Activated naive CD4-positive, alpha-beta T cell treated with Interleukin-2 at 50 U/mL for 16 hours (primary cell): ENCODE measurements at places on chromosomes 2 and 18.

DNA sequence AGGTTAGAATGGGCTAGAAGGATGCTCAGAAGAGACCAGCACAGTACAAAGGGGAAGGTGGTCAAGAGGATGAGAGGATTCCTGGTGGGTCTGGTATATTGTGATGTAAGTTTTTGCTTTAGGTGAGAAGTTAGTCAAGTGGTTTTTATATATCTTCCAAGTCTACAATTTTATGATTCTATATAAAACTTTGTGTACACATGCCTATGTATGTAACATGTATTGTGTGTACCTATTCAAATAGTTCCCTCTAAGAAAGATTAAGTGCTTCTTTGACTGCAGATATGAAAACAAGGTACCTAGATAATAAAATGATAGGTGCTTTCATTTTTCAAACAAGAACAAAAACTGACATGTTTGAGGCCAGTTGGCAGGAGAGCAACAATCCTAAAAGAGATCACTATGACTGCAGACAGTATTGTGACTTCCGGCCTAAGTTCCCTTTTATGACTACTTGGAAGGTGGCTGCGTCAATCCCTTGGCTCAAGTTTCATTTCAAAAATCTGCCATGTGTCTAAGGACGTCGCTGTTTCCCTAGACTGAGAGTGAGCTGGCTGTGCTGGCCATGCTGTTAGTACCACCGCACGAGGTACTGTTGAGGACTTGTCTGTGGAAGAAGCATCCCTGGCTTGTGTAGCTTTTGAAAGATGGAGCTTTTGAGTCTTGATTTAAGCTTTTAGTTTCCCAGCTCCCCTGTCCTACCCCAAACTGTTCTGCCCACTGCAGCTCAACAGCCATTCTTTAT is 123.1 kb downstream of the PRPF40A start:
- DNase-seq, result no peak

- DNase-seq, result no peak
Observed at GRCh38 chr2:26971911-26972786, 1.7 kb downstream of the MAPRE3 start.

DNA sequence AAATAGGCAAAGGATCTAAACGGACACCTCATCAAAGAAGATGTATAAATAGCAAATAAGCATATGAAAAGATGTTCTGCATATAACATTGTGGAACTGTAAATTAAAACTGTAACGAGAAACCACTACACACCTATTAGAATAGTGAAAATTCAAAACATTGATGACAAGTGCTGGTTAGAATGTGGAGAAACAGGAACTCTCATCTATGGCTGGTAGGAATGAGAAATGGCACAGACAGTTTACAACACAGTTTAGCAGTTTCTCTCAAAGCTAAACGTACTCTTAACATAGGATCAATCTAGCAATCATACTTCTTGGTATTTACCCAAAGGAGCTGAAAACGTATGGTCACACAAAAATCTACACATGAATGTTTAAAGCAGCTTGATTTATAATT is 126.2 kb downstream of the TRIB2 start:
- DNase-seq, result no peak

DNA sequence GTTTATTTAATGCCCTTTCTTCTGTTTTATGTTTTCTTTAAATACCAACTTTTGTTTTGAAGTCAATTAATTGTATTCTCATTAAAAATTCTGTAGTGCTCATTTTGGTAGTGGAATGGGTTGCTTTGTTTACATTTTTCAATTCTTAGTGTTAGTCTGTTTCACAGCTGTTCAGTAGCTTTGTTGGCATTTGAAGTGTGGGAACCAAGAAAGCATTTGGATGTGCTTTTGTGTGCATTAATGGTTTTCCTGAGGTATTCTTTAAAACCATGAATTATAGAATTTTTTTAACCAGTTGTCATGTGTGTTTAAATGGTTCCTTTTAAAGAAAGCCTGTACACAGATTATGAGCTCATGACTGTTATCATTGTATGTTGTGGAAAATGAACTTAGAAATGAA is 19.7 kb downstream of the MIB1 start:
- DNase-seq, result no peak

DNA sequence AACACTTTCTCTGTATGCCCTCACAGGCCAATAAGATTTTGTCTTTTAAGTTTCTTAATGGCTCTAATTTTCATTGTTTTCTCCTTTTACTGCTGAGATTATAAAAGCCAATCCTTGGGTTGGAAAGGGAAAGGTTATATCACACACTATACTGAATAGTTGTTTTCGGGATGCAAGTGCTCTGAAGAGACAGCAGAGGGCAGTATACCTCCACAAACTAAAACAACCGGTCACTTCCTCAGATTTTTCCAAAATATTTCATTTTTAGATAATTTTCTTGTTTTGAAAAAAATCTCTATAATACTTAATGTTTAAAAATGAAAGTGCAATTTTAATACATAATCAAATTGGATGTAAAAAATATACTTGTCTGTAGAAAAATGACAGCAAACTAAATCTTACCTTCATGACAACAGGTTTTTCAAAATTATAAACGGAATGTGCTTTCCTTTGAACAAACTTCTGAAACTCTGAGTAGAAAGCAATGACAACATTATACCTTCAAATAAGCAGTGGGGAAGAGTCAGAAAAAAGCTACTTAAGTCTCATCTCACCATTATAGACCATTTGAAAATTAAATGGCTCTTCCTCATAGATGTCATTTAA is 82.7 kb downstream of the ORC4 start:
- no peak for DNase-seq

DNA sequence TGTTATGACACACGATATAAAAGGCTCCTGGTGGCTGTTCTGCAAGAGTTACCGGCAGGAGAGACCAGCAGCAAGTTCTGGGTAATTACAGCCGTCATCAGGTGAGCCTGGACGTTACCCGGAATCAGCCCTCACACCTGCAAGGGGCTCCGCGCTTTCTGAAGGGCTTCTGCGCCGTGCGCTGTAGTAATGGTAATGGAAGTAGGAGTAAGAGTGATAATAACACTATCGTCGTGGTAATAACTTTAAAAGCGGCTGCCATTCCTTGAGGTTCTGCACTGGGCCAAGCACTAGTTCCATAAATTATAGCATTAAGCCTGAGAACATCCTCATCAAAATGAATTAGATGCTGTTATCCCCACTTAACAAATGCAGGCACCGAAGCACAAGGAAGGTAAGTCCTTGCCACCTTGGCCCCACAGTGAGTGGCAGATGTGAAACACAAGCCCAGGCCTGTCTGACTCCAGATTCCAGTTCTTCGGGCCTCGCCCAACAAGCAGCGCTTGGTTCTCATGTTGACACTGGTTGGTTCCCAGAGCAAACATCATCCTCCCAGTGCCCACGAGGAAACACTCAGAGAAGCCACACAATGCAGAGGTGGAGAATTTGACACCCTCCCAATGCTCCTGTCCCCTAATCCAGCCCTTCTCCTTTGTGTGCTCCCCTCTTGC is 205.2 kb downstream of the EIPR1 start:
- no peak for DNase-seq

GRCh38 chr2:193900292-193900691 is 1705.6 kb upstream of the TMEFF2 start:
- no peak for DNase-seq

- no peak for DNase-seq
Observed at GRCh38 chr18:51953521-51953920, 386.5 kb upstream of the DCC start.

- DNase-seq, result no peak
Observed at GRCh38 chr2:132479155-132479554, 62.5 kb downstream of the GPR39 start.

- DNase-seq, result no peak
Observed at GRCh38 chr2:143121957-143122356, 7.3 kb upstream of the ARHGAP15 start.

GRCh38 chr2:231397011-231397927 is 1.8 kb downstream of the B3GNT7 start:
- DNase-seq, result peak; percentile 47

DNA sequence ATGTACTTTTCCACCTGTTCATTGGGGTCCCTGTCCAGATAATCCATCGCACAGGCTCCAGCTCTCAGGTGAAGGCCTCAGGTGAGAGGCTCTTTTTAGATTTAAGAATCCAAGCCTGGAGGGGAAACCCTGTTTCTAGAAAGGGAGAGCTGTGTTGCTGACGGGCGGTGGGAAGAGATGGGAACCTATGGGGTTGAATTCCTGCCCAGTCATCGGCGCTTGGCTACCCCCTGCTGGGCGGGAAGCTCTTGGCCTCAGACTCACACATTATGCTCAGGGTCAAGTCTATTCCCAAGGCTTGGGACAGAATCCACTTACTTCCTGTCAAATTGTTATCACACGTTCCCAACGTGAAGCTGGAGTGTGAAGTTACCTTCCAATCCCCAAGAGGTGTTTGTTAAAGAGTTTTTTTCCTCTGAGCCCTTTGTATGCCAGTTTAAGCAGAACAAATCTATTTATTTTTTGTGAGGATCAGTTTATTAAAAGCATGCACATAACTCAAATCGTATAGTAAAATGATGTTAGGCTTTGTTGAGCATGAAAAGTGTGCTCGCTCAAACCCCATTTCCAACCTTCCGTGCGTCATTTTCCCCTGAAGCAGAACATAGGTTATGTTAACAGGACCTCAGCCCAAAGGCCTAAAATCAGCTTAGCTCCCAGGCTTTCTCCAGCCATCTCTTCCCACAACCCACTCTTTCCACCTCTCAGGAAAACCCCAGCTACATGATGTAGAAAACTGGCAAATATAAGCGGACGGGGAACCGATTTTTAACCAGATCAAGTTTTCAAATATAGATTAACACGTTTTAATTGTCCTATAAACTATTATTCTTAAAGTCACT is 181.7 kb upstream of the ETAA1 start:
- DNase-seq, result no peak

- no peak for DNase-seq
Observed at GRCh38 chr2:27973592-27973991, 83.1 kb downstream of the BABAM2 start.

DNA sequence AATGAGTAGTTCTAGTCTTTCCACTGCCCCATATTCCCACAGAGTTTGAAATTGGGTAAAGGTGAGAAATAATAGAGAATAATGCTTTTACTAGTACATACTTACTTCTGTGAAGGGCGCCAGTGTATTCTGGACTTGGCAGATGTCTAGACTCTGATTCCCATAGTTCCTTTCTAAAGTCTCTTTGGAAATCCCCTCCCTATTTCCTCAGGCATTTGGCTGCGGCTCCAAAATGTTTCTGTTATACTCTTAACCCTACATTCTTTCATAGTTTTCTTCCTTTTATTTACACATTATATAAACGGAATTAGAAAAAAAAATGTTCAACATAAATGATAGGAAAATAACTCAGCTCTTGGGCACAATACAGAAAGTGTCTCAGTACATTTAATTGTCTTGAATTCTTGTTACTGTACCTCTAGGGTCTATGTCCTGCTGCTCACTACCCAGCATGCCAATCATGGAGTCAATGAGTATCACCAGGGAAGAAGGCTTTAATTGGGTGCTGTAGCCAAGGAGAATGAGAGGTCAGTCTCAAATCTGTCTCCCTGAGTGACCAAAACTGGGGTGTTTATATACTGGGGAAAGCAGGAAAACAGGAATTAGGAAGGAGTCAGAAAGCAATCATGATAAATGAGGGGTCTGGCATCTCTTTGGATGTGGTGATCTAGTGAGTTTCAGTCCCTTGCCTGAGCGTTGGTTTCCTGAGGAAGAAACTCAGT is 147.8 kb upstream of the MMADHC start:
- DNase-seq, result no peak

DNA sequence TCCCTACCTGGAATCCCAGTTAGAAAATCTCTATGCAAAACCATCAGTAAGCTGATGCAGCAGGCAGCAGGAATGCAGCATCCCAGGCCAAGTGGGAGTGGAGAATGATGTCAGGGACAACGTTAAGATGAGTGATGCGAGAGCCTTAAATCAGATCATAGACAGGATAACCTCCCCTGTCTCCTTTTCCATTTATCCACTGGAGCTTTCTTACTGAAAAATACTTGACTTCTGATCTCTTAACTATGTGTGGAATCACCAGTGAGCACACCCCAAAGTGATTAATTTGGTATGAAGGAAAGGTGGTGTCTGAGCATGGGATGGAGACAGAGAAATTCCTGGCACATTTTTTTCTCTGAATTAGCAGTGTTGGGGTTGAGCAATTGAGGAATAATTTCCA is 98.0 kb downstream of the RND3 start:
- no peak for DNase-seq

- peak; percentile 32 for DNase-seq
Observed at GRCh38 chr2:105674859-105675541, 69.7 kb upstream of the NCK2 start.

- no peak for DNase-seq
Observed at GRCh38 chr2:209663139-209663538, 108.5 kb upstream of the UNC80 start.

DNA sequence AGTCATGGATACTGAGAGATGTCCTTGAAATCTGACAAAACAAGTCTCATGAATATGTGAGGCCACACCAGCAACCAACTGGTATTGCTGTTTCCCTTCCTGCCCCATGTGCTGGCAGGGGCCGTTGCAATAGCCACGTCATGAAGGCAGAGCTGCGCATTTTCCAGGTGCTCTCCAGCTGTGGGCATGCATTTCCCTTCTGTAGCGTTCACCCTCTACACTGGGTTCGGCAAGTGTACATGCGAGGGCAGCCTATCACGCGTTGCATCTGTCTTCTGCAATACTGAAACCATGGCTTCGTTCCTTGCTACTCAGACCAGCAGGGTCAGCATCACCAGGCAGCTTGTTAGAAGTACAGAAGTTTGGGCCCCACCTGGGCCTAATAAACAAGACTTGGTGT is 17.4 kb downstream of the ARL4C start:
- DNase-seq, result no peak

DNA sequence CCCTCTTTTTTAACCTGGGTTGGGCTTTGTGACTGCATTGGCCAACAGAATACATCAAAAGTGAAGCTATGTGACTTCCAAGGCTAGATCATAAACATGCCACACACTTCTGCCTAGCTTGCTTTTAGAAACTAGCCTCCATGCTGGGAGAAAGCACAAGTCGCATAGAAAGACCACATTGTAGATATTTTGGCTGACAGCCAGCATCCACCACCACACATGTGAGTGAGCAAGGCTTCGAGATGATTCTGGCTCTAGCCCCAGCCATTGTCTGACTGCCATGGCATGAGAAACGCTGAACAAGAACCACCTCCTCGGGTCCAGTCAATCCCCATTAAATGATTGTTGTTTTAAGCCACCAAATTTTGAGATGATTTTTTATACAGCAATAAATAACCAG is 66.8 kb upstream of the STPG4 start:
- DNase-seq, result no peak

DNA sequence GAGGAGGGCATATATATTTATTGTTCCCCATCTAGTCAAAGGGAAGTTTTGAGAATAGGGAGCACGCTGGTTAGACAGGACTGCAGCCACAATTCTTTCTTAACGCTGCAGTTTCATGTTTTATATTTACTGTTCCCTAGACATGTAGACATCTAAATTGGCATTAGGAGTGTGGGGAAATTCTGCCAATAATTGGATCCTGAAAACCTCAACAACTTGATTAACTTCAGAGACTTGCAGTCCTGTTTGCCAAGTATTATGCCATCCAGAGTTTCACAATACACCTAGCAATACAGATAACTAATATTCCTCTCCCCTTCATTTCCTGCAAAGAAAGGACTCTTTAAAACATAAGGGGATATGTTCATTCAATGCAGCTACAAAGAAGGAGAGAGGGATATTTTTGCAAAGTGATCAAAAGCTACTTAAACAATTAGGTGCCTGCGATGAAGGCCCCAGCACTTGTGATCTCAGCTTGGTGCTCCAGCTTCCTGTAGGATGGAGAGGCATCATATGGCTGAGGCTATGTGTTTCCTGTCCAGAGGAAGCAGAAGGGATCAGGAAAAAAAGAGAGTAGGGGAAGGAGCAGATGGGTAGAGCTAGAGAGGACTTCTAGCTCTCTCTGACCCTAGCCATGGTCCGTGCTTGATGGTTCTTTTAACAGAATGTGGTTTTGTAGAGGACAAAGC is 264.4 kb downstream of the MTX2 start:
- no peak for DNase-seq

GRCh38 chr2:18149660-18150246 is 271.3 kb downstream of the KCNS3 start:
- DNase-seq, result no peak
